ENCODE measurements at places on chromosomes 2 and 18.

DNA sequence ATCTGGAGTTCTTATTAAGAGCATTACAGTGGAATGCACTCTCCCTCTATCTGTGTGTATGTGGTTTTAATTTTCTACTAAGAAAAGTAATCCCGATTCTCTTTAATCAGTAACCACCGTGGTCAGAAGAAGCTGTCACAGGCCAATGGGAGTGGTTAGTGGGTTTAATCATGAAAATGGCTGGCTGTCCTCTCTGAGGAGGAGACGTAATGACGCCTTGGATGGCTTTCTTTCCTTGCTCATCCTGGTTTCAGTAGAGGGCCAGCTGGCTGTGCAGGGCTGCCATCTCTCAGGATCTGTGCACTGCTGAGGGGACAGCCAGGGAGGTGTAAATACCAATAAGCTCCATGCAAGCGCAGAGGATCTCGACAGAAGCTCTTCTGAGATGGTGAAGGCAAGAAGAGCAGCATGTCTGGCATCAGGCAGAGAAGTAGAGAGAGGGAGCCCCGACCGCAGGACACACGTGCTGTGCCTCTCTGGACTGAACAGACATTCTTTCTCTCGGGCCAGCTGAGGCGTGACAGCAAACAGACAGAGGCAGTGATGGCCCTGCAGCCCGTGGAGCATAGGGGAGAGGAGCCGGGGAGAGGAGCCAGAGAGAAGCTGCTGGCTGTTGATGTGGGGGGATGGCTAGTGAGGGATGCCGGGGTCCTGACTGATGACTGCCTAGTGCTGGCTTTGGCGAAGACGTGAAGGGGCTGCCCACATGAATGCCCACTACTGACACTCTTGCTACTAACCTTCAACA lies 65.1 kb upstream of the DAPL1 start:
- no peak for DNase-seq

DNA sequence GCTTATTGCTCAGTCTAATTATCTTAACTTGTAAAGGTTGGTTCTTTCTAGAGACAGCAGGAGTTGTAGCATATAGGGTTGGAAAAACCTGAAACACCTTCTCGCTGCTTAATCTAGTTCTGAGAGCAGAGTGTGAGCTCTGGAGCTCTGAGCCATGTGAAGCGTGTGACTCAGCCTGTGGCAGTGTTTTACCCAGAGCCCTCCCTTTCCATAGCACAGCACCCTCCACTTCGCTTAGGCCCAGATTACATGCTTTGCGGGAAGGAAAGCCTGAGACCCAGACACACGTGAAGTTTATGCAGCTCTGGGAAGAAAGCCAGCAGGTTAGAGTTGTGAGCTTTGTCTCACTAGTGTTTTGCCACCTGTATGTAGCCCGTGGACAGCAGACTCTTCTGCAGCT lies 74.5 kb downstream of the INPP4A start:
- no peak for DNase-seq

DNA sequence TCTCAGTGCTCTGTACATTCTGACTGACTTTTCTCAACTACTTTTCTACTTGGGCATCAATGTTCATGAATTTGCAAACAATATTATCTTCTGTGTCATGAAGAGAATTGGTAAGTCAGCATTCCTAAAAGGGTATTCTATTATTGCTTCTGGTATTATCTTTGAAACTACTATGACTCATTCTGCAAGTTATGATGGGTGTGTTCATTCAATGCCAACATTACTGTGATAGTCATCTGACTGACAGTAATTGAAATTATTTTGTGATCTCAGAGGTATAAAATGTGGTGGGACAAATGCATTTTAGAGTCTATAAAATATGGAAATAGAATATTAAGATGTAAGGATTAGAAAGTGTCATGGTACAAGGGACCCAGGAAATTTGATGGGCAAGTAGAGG lies 736.0 kb upstream of the CELF4 start:
- DNase-seq = no peak

- no peak for DNase-seq
Measured at GRCh38 chr2:134502104-134502503, 216.7 kb downstream of the TMEM163 start.

DNA sequence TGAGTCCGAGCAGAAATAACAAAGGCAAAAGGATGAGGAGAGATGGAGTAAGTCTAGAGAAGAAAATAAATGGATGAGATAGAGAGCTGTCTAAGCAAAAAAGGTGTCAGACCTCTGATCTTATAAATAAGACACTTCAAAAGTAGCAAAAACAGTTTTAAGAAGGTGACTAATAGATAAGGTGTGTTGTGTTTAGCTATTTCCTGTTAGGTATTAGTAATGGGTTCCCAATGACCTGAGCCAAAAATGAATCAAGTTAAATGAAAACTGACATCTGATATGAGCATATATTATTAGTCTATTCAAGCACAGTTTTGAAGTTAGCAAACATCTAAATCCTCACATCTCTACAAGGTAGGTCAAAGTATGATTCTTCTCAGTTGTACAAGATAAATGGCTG lies 10.6 kb downstream of the SUPT7L start:
- no peak for DNase-seq

All from activated effector memory CD4-positive, alpha-beta T cell treated with Interleukin-2 at 50 U/mL for 16 hours (primary cell).